ENCODE measurements at places on chromosomes 13 and 19. TPM values are rescaled to one million over a fixed set of nuclear protein-coding genes. Genes with fewer than 3 reads are reported as not detected.

DNA sequence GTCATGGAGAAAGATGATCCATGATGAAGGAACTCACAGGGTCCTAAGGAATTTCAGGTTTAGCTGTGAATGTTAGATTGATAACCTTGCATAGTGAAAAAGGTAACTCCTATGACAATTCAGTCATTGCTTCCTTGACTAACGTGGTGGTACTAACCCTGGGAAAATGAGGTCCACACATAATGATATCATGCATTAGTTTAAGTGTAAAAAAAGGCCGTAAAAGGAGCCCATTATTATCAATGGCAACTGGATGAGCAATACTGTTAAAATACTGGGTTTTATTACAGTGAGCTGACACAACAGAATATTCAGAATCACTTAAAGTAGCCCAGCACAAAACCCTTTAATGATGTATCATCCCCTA, 515.4 kb downstream of the DCT start:
- H3K4me3 ChIP-seq, result no peak overlapping the region
- no peaks in the 10 kb centered on the region for H3K4me1 ChIP-seq
- no peaks in the 10 kb centered on the region for H3K27me3 ChIP-seq
- no peak for DNase-seq

DNA sequence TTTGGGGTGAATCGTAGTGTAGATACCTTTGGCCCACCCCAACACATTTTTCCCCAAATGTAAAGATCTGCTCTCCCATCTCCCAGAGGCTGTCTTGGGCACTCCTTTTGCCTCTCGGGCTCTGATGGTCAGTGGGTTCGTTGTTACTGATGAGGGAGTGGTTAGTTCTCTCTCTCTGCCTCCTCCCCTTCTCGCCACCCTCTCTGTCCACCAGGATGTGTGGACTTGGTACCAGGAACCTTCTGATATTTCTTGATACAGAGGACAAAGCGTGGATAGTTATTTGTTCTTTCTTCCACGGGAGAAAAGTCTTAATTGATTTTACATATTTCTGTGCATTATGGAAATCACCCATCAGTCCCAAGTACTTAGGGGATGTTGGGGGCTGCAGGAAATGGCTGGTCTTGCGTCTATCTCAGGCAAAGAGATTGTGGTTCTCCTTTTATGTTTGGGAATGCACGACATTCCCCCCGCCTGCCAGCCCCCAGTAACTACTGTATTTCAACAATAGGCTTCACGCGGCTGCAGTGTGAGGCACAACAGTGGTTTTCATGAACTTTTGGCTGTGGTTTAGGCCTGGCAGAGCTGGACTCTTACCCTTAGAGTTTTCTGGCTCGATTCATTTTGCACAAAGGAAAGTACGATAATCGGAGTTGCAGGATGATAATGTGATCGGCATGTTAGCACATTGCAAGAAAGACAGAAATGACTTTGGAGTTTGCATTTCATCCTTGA, 79.0 kb upstream of the ZNF536 start:
- DNase-seq, result no peak
- no peaks in the 10 kb centered on the region for H3K4me1 ChIP-seq
- H3K27ac ChIP-seq, result peak overlapping the region; percentile 21

GRCh38 chr19:41569481-41570150, 6.3 kb upstream of the CEACAM21 start:
- H3K36me3 ChIP-seq, result no peaks in the 10 kb centered on the region
- no peaks in the 10 kb centered on the region for H3K4me1 ChIP-seq
- H3K27me3 ChIP-seq, result no peaks in the 10 kb centered on the region
- no peak overlapping the region for H3K27ac ChIP-seq
- no peak overlapping the region for H3K4me3 ChIP-seq

- no peak for DNase-seq
- no peaks in the 10 kb centered on the region for H3K27me3 ChIP-seq
- H3K4me3 ChIP-seq, result no peak overlapping the region
- no peaks in the 10 kb centered on the region for H3K36me3 ChIP-seq
- H3K4me1 ChIP-seq, result no peaks in the 10 kb centered on the region
Measured at GRCh38 chr13:73075546-73075945, 16.7 kb downstream of the KLF5 start.

GRCh38 chr13:24709186-24709913, 29.1 kb downstream of the ATP12A start:
- H3K27ac ChIP-seq, result no peak overlapping the region
- H3K4me1 ChIP-seq, result no peaks in the 10 kb centered on the region
- no peaks in the 10 kb centered on the region for H3K36me3 ChIP-seq
- no peak overlapping the region for H3K4me3 ChIP-seq
- DNase-seq, result no peak
- H3K27me3 ChIP-seq, result no peaks in the 10 kb centered on the region

- no peaks in the 10 kb centered on the region for H3K36me3 ChIP-seq
- no peak overlapping the region for H3K4me3 ChIP-seq
- no peak overlapping the region for H3K27ac ChIP-seq
- no peak for DNase-seq
Measured at GRCh38 chr19:6677883-6678689, 8.1 kb upstream of the TNFSF14 start.

DNA sequence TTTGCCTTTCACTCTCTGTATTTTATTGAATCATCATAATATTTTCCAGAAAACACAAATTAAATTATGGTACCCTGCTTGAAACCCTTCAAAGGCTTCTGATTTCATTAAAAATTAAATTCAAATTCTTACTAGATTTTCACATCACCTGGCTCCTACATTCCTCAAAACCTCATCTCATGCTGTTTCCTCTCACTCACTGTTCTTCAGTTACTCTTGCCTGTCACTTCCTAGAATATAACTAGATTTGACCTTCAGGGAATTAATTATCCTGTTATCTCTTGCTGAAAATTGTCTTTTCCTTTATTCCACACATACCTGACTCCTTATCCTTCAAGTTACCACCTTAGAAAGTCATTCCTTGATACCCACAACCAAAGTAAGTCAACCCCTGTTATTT, 2294.7 kb downstream of the PCDH9 start:
- H3K4me3 ChIP-seq, result no peak overlapping the region
- H3K27ac ChIP-seq, result no peak overlapping the region
- no peaks in the 10 kb centered on the region for H3K4me1 ChIP-seq
- no peaks in the 10 kb centered on the region for H3K36me3 ChIP-seq
- no peak for DNase-seq
- H3K27me3 ChIP-seq, result no peaks in the 10 kb centered on the region

- DNase-seq, result no peak
- peaks cover 48% of the 10 kb centered on the region for H3K4me1 ChIP-seq
- no peaks in the 10 kb centered on the region for H3K27me3 ChIP-seq
- no peak overlapping the region for H3K27ac ChIP-seq
- H3K4me3 ChIP-seq, result peak overlapping the region; percentile 84
Measured at GRCh38 chr13:41313117-41313516, 2.0 kb downstream of the NAA16 start.

GRCh38 chr19:31988256-31988655, 357.2 kb upstream of the ZNF507 start:
- H3K36me3 ChIP-seq, result no peaks in the 10 kb centered on the region
- H3K4me1 ChIP-seq, result no peaks in the 10 kb centered on the region
- no peaks in the 10 kb centered on the region for H3K27me3 ChIP-seq
- DNase-seq, result no peak

Gene ZNF112
- total RNA-seq, result 5.9 TPM
